ENCODE measurements at places on chromosomes 1 and 21. TPM values are rescaled to one million over a fixed set of nuclear protein-coding genes. Genes with fewer than 3 reads are reported as not detected.

BSND gene
- 0.06 TPM for polyA plus RNA-seq

C4BPB gene
- 0.64 TPM for polyA plus RNA-seq

TNFRSF25 gene
- polyA plus RNA-seq: 19.1 TPM

PDPN gene
- polyA plus RNA-seq: 46.7 TPM

TLCD4 gene
- 15.9 TPM for polyA plus RNA-seq

TMEM269 gene
- 1.5 TPM for polyA plus RNA-seq

KIAA0040 gene
- polyA plus RNA-seq: 18.9 TPM

ERG gene
- 37.4 TPM for polyA plus RNA-seq

SPATA45 gene
- 0.56 TPM for polyA plus RNA-seq

SPATA6 gene
- 33.7 TPM for polyA plus RNA-seq

FCER1G gene
- 14.3 TPM for polyA plus RNA-seq

IGSF3 gene
- polyA plus RNA-seq: 42.6 TPM

DNA sequence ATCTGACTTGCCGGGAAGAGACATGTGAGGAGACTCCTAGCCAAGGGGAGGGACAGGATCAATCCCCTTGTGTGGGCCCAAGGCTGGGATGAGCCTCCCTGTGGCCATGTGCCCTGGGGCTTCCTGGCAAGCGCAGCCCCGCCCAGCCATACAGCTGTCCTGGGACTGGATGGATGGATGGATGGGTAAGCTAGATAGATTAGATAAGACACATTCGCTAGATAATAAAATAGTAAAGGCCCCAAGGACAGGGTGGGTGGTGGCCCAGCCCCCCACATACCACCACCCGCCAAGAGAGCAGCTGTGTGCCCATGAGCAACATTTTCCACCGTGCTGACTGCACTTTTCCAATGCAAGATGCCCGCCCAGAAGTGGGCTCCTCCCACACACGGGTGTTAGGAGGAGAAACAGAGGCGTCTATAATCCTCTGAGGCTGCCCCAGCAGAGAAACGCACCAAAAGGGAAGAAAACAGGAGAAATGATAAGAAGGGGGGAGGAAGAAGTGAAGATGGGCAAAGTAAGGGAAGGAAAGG, 25.1 kb downstream of the ZBTB17 start:
- DNase-seq: no peak

- no peak for DNase-seq
Observed at GRCh38 chr1:151211972-151212705, 13.8 kb downstream of the PIP5K1A start.

- DNase-seq: no peak
Observed at GRCh38 chr1:168119750-168120149, 17.0 kb downstream of the GPR161 start.

DNA sequence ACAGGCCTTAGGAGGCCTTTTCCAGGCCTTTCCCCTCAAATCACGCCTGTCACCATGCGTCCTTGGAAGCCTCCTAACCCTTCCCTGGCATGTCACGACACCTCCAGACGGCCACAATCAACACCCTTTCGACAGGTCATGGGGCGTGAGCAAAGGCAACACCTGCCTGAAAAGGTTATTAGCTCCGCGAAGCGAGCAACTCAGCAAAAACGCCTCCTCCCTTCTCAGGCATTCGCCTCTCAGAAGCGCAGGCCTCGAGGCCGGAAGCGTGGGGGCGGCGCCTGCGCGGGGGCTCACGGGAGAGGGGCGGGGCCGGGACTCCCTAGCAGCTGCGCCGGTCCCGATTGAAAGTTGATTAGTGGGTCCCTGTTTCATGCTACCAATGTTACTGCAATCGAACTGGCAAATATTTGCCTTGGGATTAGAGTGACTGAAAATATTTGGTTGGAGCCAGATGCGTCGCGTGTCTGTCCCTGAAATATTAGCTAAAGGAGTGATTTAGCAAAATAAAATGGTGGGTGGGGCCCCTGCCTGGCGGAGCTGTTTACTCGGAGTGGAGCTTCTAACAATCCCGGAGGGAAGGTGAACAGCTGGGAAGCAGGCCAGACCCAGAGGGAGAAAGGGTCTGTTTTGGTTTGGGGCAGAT, 44.9 kb downstream of the GFI1 start:
- DNase-seq: no peak

GRCh38 chr1:82703951-82704350, 903.2 kb downstream of the ADGRL2 start:
- no peak for DNase-seq

DNA sequence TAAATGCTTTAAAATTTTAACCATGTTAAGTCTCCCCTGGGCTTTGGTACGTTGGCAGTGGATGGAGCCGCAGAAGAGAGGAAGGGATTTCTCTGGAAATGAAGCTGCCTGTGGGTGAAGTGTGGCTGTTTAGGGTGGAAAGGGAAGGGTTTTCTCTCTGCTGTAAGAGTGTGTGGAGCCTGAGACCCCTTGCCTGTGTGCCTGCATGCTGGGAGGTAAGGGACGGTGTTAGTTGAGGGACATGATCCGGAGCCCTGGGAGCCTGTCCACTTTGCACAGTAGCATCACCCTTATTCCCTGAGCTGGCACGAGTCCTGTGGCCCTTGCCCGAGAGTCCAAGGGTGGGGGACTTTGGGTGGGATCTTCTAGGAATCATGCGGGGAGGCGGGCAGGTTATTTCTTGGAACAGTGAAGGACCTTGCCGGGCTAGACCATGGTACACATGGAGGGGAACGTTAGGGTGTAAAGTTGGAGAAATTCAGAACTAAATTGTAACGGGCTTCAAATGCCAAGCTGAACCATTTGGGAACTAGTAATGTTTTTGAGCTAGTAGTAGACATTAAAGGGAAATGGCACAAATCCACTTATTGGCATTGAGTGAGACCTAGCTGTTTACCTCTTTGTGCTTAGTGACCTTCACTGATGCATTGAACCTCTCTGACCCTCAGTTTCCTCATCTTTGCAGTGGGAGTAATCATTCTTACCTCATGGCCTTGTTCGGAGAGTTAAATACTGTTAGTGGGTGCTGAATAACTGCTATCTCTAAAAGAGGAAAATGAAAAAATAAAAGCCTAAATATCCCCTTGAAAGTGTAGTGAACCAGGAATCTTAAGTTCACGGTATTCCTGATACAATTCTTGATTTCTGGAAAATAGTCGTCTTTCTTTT, 3.5 kb downstream of the GALNT2 start:
- no peak for DNase-seq

DNA sequence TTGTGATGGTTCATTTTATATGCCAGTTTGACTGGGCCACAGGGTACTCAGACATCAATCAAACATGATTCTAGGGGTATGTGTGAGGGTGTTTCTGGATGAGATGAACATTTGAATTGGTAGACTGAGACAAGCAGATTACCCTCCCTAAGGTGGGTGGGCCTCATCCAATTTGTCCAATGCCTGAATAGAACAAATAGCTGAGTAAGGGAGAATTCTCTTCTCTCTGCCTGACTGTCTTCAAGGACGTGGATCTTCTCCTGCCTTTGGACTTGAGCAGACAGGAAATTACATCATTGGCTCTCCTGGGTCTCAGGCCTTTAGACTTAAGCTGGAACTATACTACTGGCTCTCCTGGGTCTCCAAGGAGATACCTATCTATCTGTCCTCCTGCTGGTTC, 64.4 kb downstream of the SUSD4 start:
- no peak for DNase-seq

GRCh38 chr1:210239349-210240111, 6.9 kb downstream of the SERTAD4 start:
- DNase-seq: no peak

- peak; percentile 45 for DNase-seq
Observed at GRCh38 chr21:26967062-26967913, at the start of gene ADAMTS5. Gene ADAMTS5, minus strand, starts transcription at chr21:26967088. Its CDS starts 697 bp downstream, at chr21:26966391.

GRCh38 chr1:95033843-95034242, 38.9 kb downstream of the ALG14 start:
- DNase-seq: no peak

GRCh38 chr1:183589874-183590243, 400 bp downstream of the NCF2 start:
- no peak for DNase-seq

GRCh38 chr1:208644401-208645160, 400.4 kb upstream of the PLXNA2 start:
- no peak for DNase-seq

DNA sequence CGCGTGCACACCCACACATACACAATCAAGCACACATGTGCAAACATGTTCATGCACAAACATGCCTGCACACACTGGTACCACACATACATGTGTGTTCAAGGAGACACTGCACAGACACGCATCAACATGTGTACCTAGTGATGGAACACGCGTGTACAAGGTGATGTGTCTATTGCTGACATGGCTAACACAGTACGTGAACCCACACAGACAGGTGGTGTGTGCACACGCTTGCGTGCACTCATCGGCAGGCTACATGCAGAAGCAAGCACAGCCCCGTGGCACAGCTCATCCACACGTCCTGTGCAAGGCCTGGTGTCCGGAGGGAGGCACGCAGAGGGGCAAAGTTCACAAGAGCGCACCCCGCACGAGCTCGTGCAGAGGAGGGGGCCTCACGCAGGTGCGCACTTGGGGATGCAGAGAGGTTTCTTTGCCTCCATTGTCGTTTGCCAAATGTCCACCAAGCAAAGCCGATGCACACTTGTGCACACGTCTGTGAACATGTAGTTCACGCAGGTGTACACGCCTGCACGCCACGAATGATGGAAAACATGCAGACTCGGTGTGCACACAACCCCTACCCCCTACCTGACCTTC, 969 bp downstream of the ACAP3 start:
- no peak for DNase-seq

DNA sequence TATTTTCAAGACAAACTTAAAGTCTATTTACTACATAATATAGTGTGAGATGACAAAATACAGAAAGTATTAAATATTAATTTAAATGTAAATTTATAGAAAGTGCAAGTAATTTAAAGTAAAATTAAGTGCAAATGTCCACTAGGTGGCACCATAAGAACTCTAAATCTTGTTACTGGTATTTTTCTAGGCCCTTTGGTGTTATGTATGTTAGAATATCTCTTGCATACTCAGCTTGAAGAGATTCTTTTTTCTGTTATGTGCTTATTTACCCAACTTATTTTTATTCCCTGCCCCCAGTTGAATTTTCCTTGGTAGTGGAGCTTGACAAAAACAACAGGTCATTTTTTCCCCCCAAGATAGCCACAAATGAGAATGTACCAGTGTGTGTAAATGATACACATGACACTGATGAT, 71.5 kb downstream of the RPS6KC1 start:
- peak; percentile 10 for DNase-seq

GRCh38 chr1:27885114-27885528, 12.8 kb downstream of the THEMIS2 start:
- DNase-seq: no peak

DNA sequence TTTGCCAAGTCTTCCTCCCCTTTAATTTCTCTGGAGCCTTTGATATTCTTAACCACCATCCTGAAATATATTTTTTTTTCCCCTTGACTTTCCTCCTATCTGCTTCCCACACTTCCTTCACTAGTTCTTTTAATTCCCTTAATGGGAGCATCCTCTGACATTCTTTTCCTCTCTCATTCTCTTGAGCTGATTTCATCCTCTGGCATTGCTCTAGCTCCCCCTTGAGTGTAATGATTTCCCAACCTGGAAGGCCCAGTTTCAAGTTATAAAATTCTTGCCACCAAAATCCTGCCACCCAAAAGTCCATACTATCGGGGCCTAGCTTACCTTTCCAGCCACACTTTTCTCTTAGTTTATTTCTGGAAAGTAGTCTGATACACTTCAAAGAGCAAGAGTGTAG, 39.5 kb upstream of the UBE2U start:
- no peak for DNase-seq

GRCh38 chr1:150560011-150560438, 10.8 kb downstream of the ADAMTSL4 start:
- DNase-seq: no peak

- no peak for DNase-seq
Observed at GRCh38 chr1:10671090-10671489, 125.4 kb downstream of the CASZ1 start.

GRCh38 chr1:228037401-228038386, 30.9 kb downstream of the WNT3A start:
- no peak for DNase-seq

GRCh38 chr21:29017639-29018237, 1.4 kb downstream of the RWDD2B start:
- no peak for DNase-seq

DNA sequence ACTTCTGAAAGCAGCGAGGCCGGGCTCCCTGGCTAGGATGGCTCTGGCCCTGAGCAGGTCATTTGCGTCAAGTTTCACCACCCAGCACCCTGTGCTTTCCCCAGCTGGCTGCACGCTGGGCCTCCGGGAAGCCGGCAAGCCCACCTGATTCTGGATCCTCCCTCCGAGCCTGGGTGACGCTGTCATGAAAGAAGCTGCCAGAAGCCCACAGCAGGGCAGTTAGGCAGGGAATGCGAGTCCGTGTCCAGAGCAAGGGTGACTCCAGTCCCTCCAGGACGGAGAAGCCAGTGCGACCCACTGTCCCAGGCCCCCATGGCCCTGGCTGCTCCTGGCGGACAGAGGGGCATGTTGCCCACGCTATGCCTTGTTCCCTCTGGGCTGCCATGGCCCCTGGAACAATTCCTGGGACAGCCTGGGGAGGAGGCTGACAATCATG, 44.4 kb upstream of the PCBP3 start:
- no peak for DNase-seq

- no peak for DNase-seq
Observed at GRCh38 chr21:45168522-45168921, 94.1 kb downstream of the ADARB1 start.

GRCh38 chr1:88228114-88228513, 456.0 kb upstream of the PKN2 start:
- no peak for DNase-seq

- no peak for DNase-seq
Observed at GRCh38 chr1:87959236-87959635, 630.6 kb downstream of the LMO4 start.

DNA sequence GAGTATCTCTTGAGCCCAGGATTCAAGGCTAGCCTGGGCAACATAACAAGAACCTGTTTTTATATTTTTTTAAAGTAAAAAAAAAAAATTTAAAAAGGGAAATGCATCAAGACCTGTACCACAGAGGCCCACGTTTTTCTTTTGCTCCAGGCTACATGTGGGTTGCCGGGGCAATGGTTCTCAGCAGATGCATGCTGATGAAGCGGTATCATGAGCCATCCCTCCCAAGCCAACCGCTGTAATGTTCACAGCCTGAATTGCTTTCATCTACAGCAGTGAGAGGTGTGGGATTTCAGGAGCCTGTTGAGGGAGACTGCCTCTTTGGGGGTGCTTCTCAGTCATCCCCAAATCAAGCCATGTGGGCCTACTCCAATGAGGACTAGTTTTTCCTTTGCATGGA, 60.5 kb downstream of the CD58 start:
- DNase-seq: no peak

- no peak for DNase-seq
Observed at GRCh38 chr1:75723989-75724471, 479 bp upstream of the ACADM start.

DNA sequence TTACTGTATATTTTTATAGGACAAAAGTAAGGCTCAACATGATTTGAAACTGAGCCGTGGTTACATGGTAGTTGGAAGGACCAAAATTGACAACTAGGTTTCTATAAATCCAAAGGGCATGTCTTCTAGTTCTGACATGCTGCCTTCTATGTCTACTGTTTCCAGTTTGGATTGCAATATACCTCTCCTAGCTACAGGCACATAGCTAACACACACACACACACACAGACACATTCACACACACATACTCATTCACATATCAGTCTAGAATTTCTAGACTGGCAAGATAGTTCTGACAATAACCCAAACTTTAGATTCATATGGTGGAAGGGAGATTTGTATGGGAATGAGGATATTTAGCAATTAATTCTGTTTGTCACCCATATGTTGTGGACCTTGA, 544.8 kb upstream of the CAMK1G start:
- DNase-seq: no peak
